EH (cell line): ENCODE measurements at places on chromosomes 6 and 20.

- peak; percentile 63 for DNase-seq
These were observed 637 bp downstream of the ARID1B start for GRCh38 chr6:156777577-156778453.

DNA sequence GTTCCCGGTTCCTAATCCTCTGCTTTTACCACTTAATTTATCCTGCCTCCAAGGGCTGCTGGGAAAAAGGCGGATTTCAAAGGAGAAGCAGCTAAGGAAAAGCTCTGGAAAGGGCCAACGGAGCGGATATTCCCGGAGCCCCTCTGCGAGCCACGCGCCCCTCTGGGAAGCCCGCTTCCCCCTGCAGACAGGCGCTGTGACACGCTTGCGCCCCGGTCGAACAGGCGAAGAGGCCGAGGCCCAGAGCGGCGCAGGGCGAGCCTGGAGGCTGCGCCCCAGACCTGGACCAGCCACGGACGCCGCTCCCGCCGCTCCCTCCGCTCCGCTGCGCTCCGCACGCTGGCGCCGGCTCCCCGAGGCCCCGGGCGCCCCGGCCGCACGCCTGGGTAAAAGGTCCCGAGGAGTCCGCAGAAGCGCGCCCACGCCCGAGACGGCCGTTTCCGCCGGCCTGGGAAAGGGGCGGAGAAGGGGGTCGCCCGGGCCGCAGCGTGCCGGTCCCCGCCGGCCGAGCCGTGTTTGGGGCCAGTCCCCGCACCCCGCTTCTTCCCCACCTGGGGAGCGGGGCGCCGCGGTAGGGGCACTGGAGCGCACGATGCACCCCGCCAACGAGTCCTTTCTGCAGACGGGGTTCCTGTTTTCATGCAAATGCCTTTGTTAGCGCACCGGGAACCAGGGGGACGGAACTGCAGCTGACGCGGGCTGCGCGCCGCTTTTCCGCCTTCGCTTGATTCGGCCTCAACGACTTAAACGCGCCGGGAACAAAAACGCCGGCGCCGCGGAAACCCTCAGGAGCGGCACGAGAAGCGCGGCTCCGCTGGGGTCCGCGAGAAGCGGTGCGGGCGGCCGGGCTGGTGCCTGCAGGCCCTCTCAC lies 91.9 kb upstream of the SIRPA start:
- DNase-seq: peak; percentile 64

GRCh38 chr6:99416226-99416625 lies 8.9 kb downstream of the PNISR start:
- DNase-seq: peak; percentile 8

- DNase-seq: peak; percentile 22
These were observed 670.6 kb downstream of the CD109 start for GRCh38 chr6:74366634-74367033.

DNA sequence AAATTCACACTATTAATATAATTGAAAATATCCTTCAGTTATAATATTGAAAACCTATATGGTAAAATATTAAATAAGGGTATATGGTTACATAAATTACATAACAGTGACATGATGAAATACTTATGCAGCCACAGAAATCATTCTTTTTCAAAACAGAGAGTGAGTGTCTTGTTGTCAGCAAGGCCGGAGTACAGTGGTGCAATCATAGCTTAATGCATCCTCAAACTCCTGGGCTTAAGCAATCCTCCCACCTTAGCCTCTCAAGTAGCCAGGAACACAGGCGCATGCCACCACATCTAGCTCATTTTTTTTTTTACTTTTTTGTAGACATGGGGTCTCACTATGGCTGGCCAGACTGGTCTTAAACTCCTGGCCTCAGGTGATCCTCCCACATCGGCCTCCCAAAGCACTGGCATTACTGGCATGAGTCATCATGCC lies 40.4 kb downstream of the FAM8A1 start:
- DNase-seq: peak; percentile 19
